Activated naive CD4-positive, alpha-beta T cell treated with anti-CD3 and anti-CD28 coated beads, Interleukin-2, amount 50 U/mL, for 16 hours (primary cell): ENCODE measurements at places on chromosomes 12 and 14.

DNA sequence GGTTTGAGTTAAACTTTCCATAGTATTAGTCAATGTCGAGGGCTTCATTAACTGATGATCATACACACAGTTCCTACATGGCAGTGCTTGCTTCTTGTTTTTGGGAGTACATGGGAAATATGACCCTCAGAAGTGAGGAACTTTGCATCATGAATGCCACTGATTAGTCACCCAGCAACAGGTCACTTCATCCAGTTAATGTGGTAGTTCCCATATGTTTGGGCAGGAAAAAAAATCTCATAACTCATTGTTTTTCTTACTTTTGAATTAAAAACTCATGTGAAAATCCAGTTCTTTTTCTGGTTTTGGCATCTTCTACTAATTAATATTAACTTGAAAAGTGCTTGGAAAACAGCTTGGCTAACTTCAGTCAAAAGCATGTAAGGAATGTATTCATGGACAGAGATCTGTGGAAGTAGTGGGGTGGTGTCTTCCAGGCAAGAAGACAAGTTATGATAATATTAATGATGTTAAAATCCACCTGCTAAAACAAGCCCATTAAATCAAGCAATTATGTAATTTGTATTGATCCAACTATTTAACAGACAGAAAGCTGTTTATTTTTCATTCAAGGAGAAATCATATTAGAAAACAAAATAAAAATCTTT, 309.1 kb upstream of the NAV3 start:
- DNase-seq: no peak

DNA sequence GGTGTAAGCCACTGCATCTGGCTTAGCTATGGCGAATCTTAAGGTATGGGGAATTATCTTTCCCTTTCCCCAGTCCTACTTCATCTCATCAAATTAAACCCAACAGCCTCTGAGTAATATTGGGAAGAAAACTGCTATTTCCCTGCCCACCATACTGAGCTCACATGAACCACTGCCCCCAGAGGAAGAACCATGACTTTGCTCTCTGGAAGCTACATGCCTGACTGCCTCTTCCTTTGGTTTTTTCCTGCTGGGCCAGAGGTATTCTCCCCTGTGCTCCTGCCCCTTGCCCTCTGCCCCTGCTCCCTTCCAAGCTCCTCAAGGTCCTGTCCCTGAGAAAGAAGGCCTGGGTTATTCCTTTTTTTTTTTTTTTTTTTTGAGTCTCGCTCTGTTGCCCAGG, 15.2 kb downstream of the RILPL2 start:
- no peak for DNase-seq

- no peak for DNase-seq
Measured at GRCh38 chr14:103281496-103282231, 52.4 kb upstream of the EIF5 start.

DNA sequence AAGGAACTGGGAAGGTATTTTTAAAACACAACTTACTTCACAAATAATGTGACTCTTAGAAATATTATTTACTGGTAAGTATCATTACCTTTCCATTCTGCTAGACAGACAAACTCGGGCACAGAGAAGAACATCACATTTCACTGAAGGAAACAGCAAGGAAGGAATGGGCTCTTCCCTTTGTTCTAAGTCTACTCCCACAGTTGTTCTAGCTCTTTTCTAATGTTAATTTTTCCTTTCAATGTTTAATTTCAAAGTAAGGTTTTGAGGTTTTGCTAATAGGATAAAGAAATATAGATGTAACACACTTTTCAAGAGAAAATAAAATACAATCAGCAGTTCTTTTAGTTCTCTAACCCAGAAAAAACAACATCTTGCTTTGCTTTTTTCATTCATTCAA, 7.0 kb downstream of the NID2 start:
- DNase-seq: no peak

DNA sequence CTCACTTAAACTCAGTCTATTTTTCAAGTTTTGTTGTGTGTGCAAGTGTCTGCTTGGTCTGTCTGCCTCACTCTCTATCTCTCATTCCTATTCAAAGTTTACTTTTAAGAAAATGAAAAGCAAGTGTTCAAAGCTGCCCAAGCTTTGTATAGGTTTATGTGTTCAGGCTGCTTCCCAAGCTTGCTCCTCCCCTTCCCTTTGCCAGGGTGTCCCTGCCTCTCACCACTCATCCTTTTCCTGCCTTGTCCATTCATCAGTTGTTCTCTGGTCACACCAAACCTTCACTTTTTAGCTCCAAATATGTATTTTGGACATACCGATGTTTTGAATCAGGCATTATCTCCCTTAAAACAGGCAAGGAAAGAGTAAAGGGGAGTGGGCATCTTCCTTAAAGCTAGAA, 41.3 kb downstream of the STK38L start:
- no peak for DNase-seq

DNA sequence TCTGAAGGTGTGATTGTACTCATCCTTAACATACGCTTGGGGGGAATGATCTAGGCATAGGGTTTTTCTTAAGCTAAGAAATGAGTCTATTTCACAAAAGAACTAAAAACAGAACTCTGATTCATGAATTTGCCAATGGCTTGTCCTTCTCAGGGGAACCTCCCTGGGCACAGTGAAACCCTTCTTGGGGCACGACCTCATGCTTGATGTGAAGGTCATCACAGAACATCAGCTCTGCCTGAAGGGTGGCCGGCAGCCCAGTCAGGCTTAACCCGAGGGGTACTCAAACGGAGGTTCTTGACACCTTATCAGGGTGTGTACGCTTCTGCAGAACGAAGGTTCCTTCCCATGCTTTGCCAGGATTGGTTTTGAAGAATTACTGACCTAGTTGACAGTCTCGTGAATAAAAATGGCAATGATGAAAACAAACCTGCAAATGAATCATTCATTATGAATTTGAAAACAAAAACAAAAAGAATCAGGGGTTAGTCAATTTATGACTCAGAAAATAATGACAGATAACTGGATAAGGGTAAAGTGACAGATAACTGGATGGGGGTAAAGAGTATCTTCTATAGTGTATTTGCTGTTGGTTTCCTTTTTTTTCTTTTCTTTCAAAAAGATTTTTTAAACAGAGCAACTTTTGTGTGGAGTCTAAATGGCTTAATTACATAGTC, 86.4 kb downstream of the GALNT8 start:
- DNase-seq: no peak

DNA sequence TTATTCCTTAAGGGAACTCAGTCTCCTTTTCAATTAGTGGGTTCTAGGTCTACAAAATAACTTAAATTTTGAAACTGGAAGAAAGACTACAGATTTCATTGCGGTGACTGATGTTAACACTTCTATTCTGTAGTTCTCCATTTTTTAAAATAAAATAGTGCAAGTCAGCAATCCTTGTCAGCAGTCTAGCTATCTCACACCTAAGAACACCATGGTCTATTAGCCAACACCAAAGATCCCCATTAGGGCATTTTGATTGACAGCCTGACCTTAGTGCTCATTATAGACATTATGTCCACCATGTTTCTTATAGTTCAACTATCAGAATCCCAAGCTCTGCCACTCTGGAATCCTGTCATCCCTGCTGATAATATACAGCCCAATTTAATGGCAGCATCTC, 27.4 kb downstream of the GPR65 start:
- DNase-seq: no peak

GRCh38 chr12:116425256-116426193, 133.7 kb upstream of the MAP1LC3B2 start:
- no peak for DNase-seq
